ENCODE measurements at places on chromosomes 1 and 21.

GRCh38 chr1:205451202-205451601 lies 4.6 kb downstream of the BLACAT1 start:
- no peak for DNase-seq

DNA sequence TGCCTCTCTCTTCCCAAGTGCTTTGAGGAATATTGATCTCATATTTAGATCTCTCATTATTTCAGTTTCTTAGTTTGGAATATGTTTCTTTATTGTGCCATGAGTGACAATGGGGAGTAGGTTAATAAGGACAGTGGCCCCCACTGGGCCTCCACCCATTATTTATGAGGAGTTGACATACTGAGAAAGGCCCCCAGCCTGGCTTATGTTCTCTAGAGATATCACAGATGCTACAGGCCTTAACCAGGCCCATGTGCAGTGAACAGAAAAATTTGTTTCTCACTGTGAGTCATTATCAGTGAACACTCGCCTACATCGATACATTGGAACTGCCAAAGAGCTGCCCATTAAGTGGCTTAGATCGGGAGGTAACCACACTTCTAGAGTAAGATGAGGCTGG lies 35.7 kb upstream of the SYT6 start:
- DNase-seq = no peak

DNA sequence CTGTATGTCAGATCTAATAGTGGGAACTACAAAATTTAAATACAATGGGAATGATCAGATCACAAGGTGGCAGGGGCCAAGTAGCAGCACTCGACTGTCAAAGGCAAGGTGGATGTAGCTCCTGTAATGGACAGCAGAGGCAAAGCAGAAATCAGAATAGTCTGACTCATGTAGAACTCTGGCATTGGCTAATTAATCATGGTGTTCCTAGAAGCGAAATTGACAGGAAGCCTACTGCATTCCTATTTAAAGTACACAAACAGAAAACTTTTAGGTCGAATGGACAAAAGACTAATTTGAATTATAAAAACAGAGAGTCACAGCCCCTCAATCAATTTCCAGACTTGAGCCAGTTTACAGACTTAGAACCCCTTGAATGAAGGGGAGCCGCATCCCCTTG lies 17.4 kb upstream of the IL12RB2 start:
- DNase-seq = no peak

GRCh38 chr1:93537924-93538323 lies 90.0 kb downstream of the FNBP1L start:
- DNase-seq = no peak

DNA sequence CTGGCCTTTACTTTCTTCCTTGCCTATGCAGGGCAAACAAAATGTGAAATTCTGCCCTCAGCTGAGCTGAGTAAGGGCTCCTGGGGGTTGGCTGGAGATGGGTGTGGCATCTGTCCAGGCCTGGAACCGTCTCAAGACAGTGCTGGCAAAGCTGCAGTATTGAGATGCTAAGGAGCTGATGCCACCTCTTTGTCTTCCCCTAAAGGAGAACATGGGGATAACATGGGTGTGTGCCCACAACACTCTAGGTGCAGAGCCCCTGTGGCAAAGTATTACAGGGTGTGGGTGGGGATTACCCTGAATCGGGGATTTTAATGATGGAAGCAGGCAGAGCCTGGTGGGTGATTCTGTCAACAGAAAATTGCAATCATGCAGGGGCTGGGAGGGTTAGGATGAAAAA lies 2.5 kb upstream of the ST3GAL3 start:
- DNase-seq = no peak

DNA sequence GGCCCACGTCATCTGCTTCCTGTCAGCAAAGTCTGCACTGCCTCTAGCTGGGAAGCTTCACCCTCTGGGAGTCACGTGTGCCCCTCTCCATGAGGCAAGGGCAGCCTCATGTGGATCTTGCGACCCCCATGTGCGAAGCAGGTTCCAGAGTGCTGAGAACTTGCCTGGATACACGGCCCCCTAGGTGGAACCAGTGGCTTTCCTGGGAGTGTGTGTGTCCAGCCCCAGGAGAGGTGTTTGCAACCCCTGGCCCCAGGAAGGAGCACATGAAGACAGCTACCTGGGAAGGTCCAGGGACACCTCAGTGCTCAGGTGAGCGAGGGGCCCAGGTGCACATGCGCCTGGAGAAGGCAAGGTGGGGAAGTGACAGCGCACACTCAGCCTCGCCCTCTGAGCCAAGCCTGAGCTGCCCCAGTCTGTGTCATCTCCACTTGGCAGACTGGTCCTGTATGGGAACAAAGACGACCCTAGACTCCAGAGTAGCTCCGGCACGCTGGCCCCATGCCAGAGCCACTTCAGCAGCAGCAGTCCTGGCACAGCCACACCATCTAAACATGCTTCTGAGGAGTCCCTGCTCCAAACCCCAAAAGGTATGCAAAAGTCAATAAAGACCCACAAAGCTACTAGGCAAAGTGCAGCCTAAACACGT lies 8.9 kb downstream of the LSS start:
- DNase-seq = no peak
